ENCODE measurements at places on chromosomes 1 and 21.

GRCh38 chr1:38046884-38047602 lies 450 bp upstream of the POU3F1 start:
- DNase-seq, result peak; percentile 54

- DNase-seq, result no peak
Observed at GRCh38 chr1:156880473-156880872, 13.0 kb upstream of the PEAR1 start.

DNA sequence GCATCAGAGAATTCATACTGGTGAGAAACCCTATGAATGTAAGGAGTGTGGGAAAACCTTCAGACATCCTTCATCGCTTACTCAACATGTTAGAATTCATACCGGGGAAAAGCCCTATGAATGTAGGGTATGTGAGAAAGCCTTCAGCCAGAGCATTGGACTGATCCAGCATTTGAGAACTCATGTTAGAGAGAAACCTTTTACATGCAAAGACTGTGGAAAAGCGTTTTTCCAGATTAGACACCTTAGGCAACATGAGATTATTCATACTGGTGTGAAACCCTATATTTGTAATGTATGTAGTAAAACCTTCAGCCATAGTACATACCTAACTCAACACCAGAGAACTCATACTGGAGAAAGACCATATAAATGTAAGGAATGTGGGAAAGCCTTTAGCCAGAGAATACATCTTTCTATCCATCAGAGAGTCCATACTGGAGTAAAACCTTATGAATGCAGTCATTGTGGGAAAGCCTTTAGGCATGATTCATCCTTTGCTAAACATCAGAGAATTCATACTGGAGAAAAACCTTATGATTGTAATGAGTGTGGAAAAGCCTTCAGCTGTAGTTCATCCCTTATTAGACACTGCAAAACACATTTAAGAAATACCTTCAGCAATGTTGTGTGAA lies 12.8 kb downstream of the ZFP69B start:
- DNase-seq, result no peak

DNA sequence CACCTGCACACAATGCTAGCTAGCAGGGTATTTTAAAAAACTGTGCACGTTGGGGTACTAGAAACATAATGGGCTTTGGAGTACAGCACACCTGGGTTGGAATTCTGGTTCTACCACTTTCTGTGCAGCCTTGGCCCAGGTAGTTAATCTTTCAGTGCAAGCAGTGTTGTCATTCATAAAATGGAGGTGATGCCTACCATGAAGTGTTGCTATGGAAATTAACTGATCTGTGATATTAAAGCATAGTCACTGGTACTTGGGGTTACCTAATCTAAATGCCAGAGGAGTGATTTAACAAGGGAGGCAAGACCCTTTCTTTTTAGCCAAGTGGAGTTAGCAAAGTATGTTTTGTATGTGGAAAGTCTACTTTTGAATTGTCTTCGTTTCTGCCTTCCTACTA lies 18.0 kb downstream of the ATP1B1 start:
- no peak for DNase-seq

- DNase-seq, result no peak
Observed at GRCh38 chr1:201614262-201615015, 75.5 kb downstream of the NAV1 start.

GRCh38 chr1:243623841-243624240 lies 226.2 kb downstream of the AKT3 start:
- DNase-seq, result peak; percentile 4

DNA sequence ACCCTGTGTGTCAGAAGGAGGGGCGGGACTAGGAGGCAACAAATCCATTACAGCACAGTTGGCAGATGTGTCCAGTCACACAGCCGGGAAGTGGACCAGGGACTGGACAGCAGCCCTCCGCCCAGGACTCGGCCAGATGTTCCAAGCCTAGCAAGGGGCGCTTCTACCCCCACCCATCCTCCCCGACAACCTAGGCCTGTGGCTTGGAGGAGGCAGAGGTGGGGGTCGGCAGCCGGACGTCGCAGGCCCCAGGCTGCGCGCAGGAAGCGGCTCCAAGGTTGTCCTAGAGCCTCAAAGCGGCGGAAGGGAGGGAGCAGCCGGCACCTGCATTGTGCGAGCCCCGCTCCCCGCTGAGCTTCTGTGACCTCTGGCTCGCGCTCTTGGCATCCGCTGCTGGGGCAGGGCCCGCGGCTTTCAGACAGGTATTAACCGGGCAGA lies 20.6 kb upstream of the MYCL start:
- DNase-seq, result no peak

- no peak for DNase-seq
Observed at GRCh38 chr1:9761855-9762254, 61.9 kb downstream of the CLSTN1 start.

DNA sequence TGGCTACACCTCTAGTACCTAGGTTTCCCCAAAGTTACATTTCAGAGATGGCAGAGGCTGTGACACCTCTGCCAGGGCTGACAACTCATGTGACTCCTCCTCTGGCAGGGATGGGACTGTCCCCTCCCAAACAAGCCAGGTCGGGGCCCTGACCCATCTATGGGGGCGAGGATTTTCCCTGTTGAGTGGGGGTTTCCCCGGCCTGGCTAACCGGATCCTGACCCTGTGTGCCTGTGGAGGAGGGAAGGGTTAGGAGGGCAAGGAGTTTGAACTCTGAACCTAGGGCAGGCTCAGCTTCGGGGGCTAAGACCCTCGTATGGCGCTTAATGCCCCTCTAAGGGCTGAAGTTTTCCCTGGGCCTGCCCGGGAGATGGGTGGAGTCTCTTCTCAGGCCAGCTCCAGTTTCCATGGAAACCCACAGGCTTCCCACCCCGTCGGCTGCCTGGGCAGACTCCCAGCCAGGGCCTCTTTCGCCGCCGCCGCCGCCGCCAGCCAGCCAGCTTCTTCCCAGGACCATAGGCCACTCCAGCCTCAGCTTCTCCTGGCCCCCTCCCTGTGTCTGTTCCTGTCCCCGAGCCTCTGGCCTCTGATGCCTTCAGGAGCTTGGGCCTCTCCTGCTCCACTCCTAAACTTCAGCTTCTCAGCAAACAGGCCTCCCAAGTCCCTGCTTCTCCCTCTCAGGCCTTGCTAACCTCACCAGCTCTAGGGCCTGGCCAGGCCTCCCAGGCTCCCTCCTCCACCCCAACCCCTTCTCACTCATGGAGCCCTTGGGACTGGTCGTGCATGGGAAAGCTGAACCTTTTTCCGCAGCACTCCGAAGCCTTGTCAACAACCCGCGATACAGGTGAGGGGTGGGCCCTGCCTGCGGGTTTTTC lies at the start of gene BTBD19:
Gene BTBD19 (plus strand): TSS at position 461 of the 875 bp plus-strand sequence. CDS start 298 bp downstream, at position 759.
- DNase-seq, result no peak

GRCh38 chr1:245677461-245678240 lies 522.9 kb downstream of the KIF26B start:
- no peak for DNase-seq

- no peak for DNase-seq
Observed at GRCh38 chr21:33212159-33212851, 17.4 kb upstream of the IFNAR2 start.

DNA sequence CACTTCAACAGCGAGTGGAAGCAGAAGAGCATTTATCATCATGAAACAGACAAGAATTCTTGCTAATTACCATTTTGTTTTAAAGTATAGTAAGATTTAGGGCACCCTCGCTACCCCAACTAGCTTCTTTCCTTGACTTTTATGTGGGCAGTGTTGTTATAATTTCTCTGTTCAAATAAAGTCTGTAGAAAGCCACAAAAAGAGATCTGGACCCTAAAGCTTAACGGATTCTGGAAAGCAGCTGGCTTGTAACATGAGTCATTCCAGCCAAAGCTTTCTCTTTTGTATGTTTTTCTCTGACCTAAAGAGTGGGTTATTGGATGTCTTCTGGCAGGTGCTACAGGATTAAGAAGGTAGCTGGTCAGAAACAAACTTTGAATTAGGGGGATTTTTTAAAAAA lies 37.4 kb downstream of the RUNX1 start:
- DNase-seq, result no peak

GRCh38 chr21:34112316-34113033 lies 39.1 kb downstream of the MRPS6 start:
- DNase-seq, result no peak

DNA sequence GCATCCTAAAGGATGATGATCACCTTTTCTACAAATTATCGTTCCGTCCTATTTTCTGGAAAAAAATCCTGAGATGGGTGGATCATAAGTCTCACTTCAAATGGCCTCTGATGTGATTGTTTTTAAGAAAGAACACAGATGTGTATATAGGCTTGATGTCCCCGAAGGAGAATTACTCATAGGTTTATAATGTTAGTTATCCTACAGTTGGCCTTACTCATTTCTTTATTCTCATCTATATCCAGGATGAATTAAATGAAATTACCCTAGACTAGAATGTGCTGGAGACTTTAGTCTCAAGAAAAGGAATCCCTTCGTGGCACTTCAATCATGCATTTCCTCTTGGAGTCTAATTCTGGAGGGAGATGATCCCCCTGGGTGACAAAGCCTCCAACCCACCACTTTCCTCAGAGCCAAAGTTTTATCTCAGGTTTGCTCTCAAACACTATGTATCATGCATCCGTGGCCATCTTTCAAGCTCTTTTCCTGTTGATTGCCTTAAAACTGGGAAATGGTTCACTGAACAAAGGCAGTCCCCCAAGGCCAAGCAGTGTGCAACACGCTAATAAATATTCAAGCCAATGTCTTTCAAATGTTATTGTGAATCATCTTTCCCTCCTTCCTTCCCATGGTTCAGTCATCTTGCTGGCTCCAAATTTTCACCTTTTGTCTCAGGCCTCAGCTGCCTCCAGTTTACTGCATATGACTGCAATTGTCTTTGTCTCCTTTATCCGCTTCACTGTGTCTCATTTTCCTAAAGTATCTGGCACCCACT lies 32.5 kb upstream of the SMYD2 start:
- DNase-seq, result no peak

- DNase-seq, result peak; percentile 75
Observed at GRCh38 chr1:65174585-65174984, 26.6 kb downstream of the AK4 start.

All from inflammatory macrophage treated with lipopolysaccharide for 1 hour (primary cell).